ENCODE measurements at places on chromosomes 7 and 10.

- no peaks in the 10 kb centered on the region for H3K36me3 ChIP-seq
- peaks cover 4% of the 10 kb centered on the region for H3K4me1 ChIP-seq
- H3K4me3 ChIP-seq = no peak overlapping the region
- DNase-seq = no peak
- H3K27me3 ChIP-seq = no peaks in the 10 kb centered on the region
Measured at GRCh38 chr7:36047091-36047658, 105.9 kb upstream of the EEPD1 start.

DNA sequence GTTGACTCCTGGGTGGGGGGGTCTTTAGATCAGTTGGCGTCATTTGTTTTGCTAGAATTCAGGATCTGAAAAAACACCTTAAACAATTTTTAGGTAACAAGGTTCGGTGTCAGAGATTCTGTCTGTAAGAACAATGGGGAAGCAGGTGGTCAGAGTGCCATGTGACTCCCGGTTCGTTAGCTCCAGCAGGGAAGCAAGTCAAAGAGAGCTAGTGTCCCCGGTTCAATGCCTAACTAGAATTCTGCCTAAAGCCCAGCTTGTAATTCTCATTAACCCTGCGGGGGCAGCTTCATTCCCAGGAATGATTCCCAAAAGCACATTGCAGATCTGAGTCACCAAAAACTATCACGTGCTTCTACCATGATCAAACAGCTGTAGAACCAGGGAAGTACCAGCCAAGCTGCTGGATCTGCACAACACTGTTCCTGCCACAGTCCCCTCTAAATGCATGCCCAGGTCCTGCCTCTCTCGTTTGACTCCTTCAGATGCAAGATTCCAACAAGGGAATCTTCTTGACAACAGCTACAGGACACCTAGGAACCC lies 664.3 kb upstream of the CELF2 start:
- H3K27me3 ChIP-seq = no peaks in the 10 kb centered on the region
- H3K27ac ChIP-seq = no peak overlapping the region
- H3K4me3 ChIP-seq = no peak overlapping the region
- H3K4me1 ChIP-seq = no peaks in the 10 kb centered on the region
- DNase-seq = no peak
- no peaks in the 10 kb centered on the region for H3K36me3 ChIP-seq

DNA sequence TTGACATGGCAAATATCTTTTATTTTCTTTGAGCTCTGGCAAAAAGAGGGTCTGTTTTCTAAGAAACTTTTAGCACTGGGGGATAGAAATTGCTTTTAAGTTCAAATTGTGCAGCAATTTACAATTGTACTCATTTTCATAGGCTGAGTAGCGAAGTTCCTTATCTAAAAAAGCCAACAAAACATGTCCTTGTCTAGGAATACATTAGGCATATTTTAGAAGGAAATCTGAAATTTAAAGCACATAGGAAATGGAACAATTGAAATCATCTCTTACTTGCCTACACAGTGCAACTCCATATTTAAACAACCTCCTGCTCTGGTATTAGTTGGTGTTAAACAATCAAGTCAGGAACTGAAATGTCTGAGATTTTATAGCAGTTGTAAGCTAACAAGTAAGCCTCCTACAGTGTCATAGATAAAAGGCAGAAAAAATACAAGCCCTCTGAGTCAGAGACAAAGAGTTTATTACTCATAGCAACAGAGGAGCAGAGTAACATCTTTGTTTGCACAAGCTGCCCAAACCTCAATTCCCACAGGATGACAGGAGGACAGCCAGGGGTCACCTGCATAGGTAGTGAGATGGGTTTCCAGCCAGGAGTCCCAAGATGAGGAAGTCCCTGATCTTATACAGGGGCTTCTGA lies 280.2 kb upstream of the HGF start:
- DNase-seq = no peak
- H3K27me3 ChIP-seq = no peaks in the 10 kb centered on the region
- H3K36me3 ChIP-seq = no peaks in the 10 kb centered on the region
- H3K4me3 ChIP-seq = no peak overlapping the region
- H3K27ac ChIP-seq = no peak overlapping the region

DNA sequence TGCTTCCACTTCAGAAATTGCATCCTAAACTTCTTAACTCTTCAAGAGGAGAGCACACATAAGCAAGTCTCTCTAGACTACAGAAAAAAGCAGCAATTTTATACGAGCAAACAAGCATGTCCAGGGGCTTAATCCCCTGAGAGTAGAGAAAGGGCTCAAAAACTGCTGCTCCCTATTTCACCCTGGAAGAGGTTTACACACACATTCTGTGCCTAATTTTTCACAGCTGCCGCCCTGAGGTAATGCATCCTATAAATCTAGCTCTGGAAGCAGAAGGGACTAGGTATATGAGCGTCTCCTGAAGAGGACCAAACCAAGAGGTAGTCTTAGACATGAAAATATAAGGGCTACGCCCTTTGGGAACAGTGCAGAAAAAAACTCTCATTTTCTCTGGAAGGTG lies 73.1 kb downstream of the CRPPA start:
- H3K4me3 ChIP-seq = no peak overlapping the region
- H3K4me1 ChIP-seq = no peaks in the 10 kb centered on the region
- H3K27me3 ChIP-seq = no peaks in the 10 kb centered on the region
- no peaks in the 10 kb centered on the region for H3K36me3 ChIP-seq
- H3K27ac ChIP-seq = no peak overlapping the region

- DNase-seq = no peak
- no peaks in the 10 kb centered on the region for H3K27me3 ChIP-seq
- H3K27ac ChIP-seq = no peak overlapping the region
- H3K4me3 ChIP-seq = no peak overlapping the region
- no peaks in the 10 kb centered on the region for H3K36me3 ChIP-seq
Measured at GRCh38 chr10:52121688-52122087, 192.4 kb upstream of the DKK1 start.

- H3K4me3 ChIP-seq = no peak overlapping the region
- peaks cover 4% of the 10 kb centered on the region for H3K27me3 ChIP-seq
- peaks cover 4% of the 10 kb centered on the region for H3K4me1 ChIP-seq
- no peak overlapping the region for H3K27ac ChIP-seq
- DNase-seq = no peak
- H3K36me3 ChIP-seq = no peaks in the 10 kb centered on the region
Measured at GRCh38 chr7:143237366-143237765, 15.5 kb downstream of the TAS2R40 start.

DNA sequence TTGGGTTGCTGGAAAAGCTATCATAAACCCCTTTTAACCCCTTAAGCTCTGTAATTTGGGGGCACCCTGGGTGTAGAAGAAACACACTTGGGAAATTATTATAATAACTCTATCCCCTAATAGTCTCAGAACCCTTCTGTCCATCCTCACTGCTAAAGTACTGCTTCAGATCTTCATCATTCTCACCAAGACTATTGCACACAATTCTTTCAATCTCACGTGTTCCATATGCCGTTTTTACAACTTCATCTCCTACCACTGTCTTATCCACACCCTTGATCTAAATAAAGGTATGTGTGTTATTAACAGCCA lies 15.8 kb downstream of the ANKRD22 start:
- no peak for DNase-seq
- H3K27me3 ChIP-seq = no peaks in the 10 kb centered on the region
- H3K27ac ChIP-seq = no peak overlapping the region
- peaks cover 12% of the 10 kb centered on the region for H3K4me1 ChIP-seq
- no peaks in the 10 kb centered on the region for H3K36me3 ChIP-seq
- no peak overlapping the region for H3K4me3 ChIP-seq

GRCh38 chr7:51020944-51021343 lies 238.2 kb upstream of the GRB10 start:
- no peaks in the 10 kb centered on the region for H3K4me1 ChIP-seq
- H3K36me3 ChIP-seq = no peaks in the 10 kb centered on the region
- H3K27me3 ChIP-seq = no peaks in the 10 kb centered on the region
- H3K27ac ChIP-seq = no peak overlapping the region
- H3K4me3 ChIP-seq = no peak overlapping the region
- no peak for DNase-seq

DNA sequence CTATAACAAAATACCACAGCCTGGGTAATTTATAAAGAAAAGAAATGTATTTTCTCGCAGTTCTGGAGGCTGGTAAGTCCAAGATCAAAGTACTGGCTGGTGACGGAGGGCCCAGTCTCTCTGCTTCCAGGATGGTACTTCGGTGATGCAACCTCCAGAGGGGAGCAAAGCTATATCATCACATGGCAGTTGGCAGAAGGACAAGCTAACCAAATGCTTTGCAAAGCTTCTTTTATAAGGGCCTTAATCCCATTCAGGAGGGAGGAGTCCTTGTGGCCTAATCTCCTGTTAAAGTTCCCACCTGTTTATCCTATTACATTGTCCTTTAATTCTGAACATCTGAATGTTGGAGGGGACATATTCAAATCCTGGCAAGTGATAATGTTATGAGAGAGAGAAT lies 134.1 kb upstream of the SP4 start:
- DNase-seq = no peak
- H3K36me3 ChIP-seq = no peaks in the 10 kb centered on the region
- no peaks in the 10 kb centered on the region for H3K4me1 ChIP-seq
- H3K27ac ChIP-seq = no peak overlapping the region

GRCh38 chr10:72794260-72794659 lies 99.3 kb upstream of the OIT3 start:
- no peaks in the 10 kb centered on the region for H3K36me3 ChIP-seq
- no peak for DNase-seq
- H3K27me3 ChIP-seq = no peaks in the 10 kb centered on the region
- H3K4me1 ChIP-seq = no peaks in the 10 kb centered on the region

DNA sequence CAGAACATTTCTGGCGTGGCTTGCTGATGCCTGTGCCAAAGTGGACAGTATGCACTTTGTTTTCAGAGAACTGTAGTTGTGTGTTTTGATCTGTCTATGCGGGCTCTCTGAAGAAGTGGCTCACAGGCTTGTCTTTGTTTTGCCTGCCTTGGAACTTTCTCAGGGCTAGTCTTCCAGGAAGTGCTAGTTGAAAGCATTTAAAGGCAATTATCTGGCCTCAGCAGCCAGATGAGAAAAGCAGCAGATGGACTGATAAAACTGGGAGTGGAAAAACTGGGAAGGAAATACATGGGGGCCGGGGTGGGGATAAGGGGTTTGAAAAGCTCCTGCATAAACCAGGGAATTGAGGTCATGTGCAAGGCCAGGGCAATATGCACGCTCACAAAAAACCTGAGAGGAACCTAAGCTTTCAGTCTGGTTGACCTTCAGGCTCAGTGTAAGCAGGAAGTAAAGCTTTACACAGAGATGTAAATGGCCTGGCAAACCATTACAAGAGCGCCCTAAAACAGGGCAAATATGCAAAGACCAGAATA lies 94.5 kb downstream of the ZNF33B start:
- no peaks in the 10 kb centered on the region for H3K27me3 ChIP-seq
- no peak for DNase-seq
- H3K4me1 ChIP-seq = no peaks in the 10 kb centered on the region
- no peak overlapping the region for H3K4me3 ChIP-seq
- H3K27ac ChIP-seq = no peak overlapping the region

- no peaks in the 10 kb centered on the region for H3K27me3 ChIP-seq
- H3K36me3 ChIP-seq = no peaks in the 10 kb centered on the region
- no peak for DNase-seq
- H3K4me3 ChIP-seq = no peak overlapping the region
- H3K4me1 ChIP-seq = no peaks in the 10 kb centered on the region
Measured at GRCh38 chr7:55194522-55194921, 170.6 kb upstream of the LANCL2 start.

DNA sequence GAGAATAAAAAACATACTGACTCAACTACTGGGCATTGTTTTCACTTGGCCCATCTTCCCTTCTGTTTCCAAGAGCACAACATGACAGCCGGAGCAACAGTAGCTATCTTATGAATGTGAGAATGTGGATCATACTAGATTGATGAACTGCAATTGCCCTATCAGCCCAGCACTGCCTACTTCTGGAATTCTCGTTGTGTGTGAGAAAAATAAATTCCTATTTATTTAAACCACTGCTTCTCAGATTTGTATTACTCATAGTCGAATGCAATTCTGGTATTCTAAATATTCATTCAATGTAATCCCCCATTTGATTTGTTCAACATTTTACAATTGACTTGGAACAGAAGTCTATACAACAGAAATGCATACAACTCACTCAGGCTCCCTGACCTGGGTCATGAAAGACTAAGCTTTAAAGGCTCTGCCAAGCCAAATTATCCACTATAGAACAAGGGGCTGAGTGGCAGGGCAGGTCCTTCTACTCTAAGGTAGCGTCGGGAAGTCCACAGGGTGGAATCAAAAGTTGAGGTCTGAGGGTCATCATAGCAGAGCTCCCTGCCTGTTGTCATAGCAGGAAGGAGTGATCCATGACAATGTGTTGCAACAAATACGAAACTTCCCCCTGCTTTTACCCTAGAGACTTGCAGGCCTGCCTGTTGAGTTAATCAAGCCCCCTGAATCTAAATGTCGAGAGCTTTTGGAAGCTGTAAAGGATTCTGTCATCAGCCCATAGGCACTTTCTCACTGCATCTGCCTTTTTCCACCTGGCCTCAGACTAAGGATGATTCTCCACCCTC lies 12.4 kb upstream of the JAZF1 start:
- H3K27ac ChIP-seq = no peak overlapping the region
- no peaks in the 10 kb centered on the region for H3K4me1 ChIP-seq
- DNase-seq = no peak
- H3K36me3 ChIP-seq = no peaks in the 10 kb centered on the region
- peaks cover 5% of the 10 kb centered on the region for H3K27me3 ChIP-seq

GRCh38 chr10:119700321-119700954 lies 25.4 kb upstream of the INPP5F start:
- DNase-seq = no peak
- H3K4me3 ChIP-seq = no peak overlapping the region
- no peaks in the 10 kb centered on the region for H3K36me3 ChIP-seq
- H3K27me3 ChIP-seq = no peaks in the 10 kb centered on the region
- peaks cover 9% of the 10 kb centered on the region for H3K4me1 ChIP-seq

DNA sequence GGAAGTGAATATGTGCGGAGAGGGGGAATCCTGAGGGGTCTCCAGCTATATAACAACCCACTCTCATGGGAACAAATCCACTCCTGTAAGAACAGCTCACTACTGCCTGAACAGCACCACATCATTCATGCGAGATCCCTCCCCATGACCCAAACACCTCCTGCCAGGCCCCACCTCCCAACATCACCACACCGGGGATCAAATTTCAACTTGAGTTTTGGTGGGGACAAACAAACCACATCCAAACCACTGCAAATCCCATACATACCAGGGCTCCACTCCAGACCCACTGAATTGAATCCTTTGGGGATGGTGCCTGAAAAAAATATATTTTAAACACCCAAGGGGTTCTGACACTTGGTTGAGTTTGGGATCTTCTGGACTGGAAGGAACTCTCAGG lies 181.5 kb upstream of the PLXNA4 start:
- no peaks in the 10 kb centered on the region for H3K36me3 ChIP-seq
- no peak for DNase-seq
- H3K4me1 ChIP-seq = peaks cover 5% of the 10 kb centered on the region
- no peak overlapping the region for H3K27ac ChIP-seq

- no peak overlapping the region for H3K4me3 ChIP-seq
- no peak overlapping the region for H3K27ac ChIP-seq
- H3K4me1 ChIP-seq = no peaks in the 10 kb centered on the region
- H3K27me3 ChIP-seq = no peaks in the 10 kb centered on the region
Measured at GRCh38 chr7:46490406-46490805, 569.3 kb upstream of the IGFBP3 start.

DNA sequence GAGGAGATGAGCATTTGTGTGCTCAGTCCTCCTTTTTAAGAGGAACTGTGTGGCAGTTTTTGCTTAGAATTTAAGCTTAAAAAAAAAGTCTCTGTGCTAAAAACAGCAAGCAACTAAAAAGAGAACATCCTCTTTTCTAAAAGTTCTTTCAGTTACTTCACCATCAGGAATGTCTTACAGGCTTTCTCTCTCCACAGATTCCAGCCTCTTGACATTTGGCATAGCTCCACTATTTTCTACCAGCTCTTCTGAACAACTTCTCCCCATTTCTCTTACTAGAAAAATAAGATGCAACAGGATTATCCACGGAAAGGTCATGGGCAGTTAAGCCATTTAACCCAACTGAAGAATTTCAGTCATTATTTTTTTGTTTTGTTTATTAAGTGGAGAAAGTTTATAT lies 13.2 kb downstream of the PCLO start:
- H3K4me1 ChIP-seq = no peaks in the 10 kb centered on the region
- H3K27ac ChIP-seq = no peak overlapping the region
- H3K27me3 ChIP-seq = no peaks in the 10 kb centered on the region
- H3K36me3 ChIP-seq = no peaks in the 10 kb centered on the region
- DNase-seq = no peak
